Stimulated activated CD4-positive, alpha-beta T cell treated with anti-CD3 and anti-CD28 coated beads, Interleukin-1b, Interleukin-23, amount 100 ng/mL, for 24 hours (primary cell): ENCODE measurements at places on chromosomes 13 and 19.

- DNase-seq: no peak
Measured at GRCh38 chr19:50384685-50385535, 763 bp downstream of the POLD1 start.

GRCh38 chr19:3343619-3344502 is 22.5 kb upstream of the NFIC start:
- DNase-seq: no peak

DNA sequence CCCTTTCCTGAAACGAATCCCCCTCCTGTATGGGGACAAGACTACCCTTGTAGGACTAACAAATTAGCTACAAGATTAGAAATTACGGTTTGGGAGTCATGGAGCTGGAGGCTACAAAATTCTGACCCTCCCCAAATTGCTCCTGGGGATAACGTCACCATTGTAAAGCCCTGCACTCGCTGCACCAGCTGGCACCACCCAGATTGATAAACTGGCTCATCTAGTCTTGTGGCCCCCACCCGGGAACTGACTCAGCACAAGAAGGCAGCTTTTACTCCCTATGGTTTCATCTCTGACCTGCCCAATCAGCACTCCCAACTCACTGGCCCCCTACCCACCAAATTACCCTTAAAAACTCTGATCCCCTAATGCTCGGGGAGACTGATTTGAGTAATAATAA is 150.6 kb upstream of the TSC22D1 start:
- no peak for DNase-seq

GRCh38 chr13:76992548-76993001 is 694 bp downstream of the CLN5 start:
- DNase-seq: no peak

DNA sequence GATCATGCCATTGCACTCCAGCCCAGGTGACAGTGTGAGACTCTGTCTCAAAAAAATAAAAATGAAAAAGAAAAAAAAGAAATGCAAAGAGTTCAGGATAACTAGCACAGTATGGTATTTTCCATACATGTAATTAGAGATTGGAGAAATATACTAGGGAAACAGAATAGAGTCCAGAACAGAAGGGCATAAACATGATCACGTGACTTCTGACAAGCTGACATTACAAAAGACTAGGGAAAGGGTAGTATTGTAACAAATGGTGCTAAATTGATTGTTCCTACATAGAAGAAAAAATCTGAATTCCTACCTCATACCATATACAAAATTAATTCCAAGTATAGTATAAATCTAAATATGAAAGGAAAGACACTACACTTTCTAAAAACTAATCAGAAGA is 1.3 kb upstream of the NLRP5 start:
- no peak for DNase-seq

GRCh38 chr13:103812558-103812957 is 746.3 kb upstream of the SLC10A2 start:
- DNase-seq: no peak

- DNase-seq: no peak
Measured at GRCh38 chr13:20400774-20401173, 124.9 kb downstream of the CRYL1 start.

- no peak for DNase-seq
Measured at GRCh38 chr19:51733742-51734522, 10.1 kb upstream of the HAS1 start.

GRCh38 chr19:38044267-38045111 is 137.5 kb downstream of the SIPA1L3 start:
- DNase-seq: no peak

- no peak for DNase-seq
Measured at GRCh38 chr19:57263244-57263741, 17.0 kb upstream of the ZNF460 start.

DNA sequence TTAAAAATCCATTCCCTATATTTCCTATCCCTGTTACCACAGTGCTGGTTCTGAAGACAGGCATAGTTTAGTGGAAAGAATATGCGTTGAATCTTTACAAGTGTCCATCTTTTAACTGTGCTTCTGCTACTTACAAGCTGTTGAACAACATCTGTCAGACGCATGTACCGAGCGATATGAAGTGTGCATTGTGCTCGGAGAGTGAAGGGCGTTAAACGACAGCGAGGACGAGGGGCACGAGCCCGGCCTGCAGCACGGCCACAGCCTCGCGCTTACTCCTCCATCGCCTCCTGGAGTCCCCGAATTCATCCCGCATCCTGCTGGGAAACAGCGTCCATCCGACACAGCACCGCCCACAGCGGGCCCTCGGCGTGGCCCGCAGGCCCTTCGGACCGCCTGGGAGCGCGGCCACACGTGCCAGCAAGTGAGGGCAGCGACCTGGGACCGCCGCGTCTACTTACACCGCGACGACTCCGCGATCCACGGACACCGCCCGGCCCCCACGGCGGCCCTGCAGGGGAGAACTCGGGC is 514 bp downstream of the PCID2 start:
- no peak for DNase-seq

DNA sequence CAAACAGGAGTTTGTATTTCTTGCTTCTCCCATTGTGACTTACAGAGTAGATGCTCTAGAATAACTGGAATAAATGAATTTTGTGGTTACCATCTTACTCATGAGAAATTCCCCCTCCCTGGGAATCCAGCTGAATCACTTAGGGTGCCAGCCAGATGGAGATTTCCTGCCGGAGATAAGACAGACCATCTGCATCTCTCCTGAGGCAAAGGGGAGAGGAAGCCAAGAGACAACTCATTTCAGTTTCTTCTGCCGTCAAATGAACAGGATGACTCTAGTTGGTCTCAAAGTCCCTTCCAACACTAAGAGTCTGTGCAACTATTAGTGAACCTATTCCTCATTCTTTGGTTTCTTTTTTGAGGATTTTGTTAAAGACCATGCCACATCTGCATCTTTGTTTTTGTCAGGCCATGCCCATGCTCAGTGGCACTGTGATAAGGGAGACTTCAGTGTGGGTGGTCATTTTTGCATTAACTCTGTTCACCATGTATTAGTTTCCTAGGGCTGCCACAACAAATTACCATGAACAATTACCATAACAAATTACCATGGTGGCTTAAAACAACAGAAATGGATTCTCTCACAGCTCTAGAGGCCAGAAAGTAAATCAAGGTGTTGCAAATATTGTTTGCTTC is 112.8 kb downstream of the NDFIP2 start:
- DNase-seq: no peak

DNA sequence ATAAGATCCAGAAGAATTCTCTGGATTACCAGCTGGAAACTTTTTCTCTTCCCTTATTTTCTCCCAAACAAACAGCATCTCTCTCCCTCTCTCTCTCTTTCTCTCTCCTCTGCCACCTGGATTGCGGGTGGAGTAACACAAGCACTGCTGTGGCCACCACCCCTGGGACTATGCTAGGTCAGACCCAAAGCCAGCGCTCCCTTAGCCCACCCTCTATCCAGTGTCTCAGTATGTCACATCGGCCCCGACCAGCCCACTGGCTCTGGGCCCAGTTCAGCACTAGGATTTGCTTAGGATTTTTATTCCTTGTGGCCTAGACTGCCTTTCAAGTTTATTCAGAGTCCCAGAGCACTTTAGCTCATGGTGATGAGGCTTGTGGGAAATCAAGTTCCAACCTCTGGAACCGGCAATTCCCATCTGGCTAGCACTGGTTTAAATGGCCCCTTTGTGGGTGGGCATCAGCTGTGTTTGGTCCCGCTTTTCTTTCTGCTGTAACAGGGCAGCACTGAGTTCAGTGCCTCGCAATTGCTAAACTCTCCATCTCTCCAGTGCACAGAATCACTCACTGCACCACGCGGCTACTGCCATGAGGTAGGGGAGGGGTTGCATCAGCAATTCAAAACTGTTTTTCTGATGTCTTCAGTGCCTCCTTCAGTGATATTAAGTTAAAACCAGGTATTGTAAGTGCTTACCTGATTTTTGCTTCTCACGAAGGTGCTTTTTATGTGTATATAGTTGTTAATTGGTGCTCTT is 1623.1 kb downstream of the SLITRK5 start:
- no peak for DNase-seq

GRCh38 chr19:37227996-37228395 is 10.0 kb downstream of the ZNF383 start:
- DNase-seq: no peak

DNA sequence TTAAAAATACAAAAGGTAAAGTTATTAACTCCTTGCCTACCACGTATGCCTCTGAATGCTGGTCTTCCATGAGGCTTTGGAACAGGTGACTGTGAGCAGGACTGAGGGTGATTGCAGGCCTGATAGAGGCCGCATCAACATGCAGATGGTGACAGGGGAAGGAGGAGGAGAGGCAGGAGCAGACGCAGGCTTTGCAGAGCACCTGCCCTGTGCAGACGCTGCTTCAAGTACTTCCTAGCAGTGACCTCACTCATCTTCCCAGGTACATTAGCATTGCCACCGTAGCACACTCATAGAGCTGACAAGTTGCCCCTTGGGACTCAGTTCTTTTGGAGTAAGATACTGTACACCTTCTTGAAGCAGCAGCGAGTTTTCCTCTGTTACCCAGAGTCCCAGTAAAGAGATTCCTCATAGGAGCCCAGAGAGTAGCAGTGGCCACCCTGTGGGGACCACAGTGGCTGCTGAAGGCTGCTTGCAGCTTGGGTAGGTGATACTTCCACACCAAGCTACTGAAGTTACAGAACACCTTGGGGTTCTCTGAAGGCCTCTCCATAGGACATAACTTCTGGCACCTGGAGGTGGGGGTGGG is 56.0 kb downstream of the ZNF536 start:
- no peak for DNase-seq

GRCh38 chr19:54333586-54334298 is 5.2 kb downstream of the LILRA4 start:
- DNase-seq: no peak

DNA sequence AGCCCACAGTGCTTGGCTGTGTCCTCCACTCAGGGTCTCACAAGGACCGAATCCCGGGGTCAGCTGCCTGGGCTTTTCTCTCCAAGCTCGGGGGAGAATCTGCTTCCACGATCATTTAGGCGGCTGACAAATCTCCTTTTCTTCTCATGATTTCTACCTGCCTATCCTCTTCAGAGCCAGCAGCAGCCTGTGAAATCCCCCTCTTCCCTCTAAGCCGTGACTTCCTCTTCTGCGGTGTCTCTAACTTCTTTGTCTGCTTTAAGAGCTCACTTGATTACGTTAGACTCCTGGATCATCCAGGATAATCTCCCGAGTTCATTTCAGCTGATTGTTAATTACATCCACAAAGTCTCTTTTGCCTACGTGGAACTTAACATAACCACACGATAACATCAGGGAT is 22.5 kb upstream of the ZNF845 start:
- no peak for DNase-seq

GRCh38 chr13:110170882-110171281 is 136.1 kb downstream of the COL4A1 start:
- no peak for DNase-seq

GRCh38 chr19:5254944-5255343 is 85.7 kb downstream of the PTPRS start:
- no peak for DNase-seq

GRCh38 chr19:16038196-16038695 is 38.0 kb upstream of the TPM4 start:
- DNase-seq: no peak

GRCh38 chr13:106471957-106472543 is 63.4 kb downstream of the EFNB2 start:
- DNase-seq: no peak

DNA sequence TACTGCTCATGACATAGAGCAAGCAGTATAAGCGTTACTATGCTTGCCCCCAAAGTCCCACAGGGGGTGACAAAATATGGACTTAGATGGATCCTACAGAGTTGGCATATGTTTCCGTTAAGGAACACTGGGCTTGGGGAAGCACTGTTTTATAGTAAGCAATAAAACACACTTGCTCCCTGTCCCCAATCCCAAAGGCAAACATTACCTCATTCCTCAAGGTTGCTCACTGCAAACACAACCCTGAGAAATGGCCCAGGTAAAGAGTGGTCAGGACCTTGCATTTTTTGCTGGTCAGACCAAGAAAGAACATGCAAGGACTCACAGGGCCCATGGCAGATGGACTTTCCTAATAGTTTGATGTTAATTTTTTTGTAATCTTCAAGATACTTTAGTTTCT is 32.3 kb downstream of the UGGT2 start:
- DNase-seq: no peak

- DNase-seq: no peak
Measured at GRCh38 chr19:36638862-36639510, 27.7 kb downstream of the ZNF461 start.

- no peak for DNase-seq
Measured at GRCh38 chr13:33958964-33959363, 141.0 kb downstream of the RFC3 start.

- no peak for DNase-seq
Measured at GRCh38 chr13:33514362-33514761, 228.8 kb upstream of the STARD13 start.

GRCh38 chr19:15264061-15264932 is 32.0 kb upstream of the EPHX3 start:
- DNase-seq: peak; percentile 64

DNA sequence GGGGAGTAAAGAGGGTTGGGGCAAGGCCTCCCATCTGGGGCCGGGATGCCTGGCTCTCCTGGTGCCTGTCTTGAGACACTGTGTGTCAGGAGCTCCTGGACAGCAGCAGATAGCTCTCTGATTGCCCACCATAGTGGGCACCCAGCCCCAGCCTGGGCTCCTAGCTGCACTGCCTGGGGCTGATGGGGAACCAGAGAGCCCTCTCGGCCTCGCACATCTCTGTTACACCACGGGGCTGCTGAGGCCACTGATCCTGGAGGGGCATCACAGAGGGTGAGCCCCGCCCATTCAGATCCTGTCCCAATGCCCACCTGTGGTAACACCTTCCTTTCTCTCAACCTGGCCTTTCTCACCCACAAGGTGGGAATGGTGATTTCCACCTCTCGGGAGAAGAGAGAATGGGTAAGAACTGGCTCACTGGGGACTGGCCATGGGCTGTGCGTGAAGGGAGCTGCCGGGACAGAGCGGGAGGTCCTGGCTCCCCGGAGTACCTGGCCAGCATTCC is 135.9 kb downstream of the URI1 start:
- no peak for DNase-seq

- DNase-seq: no peak
Measured at GRCh38 chr13:20696073-20696472, 7.4 kb upstream of the IL17D start.

GRCh38 chr13:71902676-71903075 is 35.7 kb upstream of the DACH1 start:
- DNase-seq: no peak

- DNase-seq: no peak
Measured at GRCh38 chr13:98665638-98665995, 86.9 kb downstream of the SLC15A1 start.

- DNase-seq: no peak
Measured at GRCh38 chr19:14138576-14139265, 2.3 kb upstream of the ASF1B start.

GRCh38 chr13:110445183-110445582 is 116.3 kb downstream of the RAB20 start:
- no peak for DNase-seq

GRCh38 chr13:48491423-48492095 is 41.3 kb downstream of the RCBTB2 start:
- no peak for DNase-seq
